Stimulated activated CD4-positive, alpha-beta T cell treated with anti-CD3 and anti-CD28 coated beads, Interleukin-1b, Interleukin-23, amount 100 ng/mL, for 1 hour (primary cell): ENCODE measurements at places on chromosomes 1 and 21.
A peak's percentile ranks its signal among the peaks of the same experiment; 100 is the strongest.

- peak; percentile 21 for DNase-seq
Measured at GRCh38 chr1:28737307-28738132, 780 bp downstream of the YTHDF2 start.

DNA sequence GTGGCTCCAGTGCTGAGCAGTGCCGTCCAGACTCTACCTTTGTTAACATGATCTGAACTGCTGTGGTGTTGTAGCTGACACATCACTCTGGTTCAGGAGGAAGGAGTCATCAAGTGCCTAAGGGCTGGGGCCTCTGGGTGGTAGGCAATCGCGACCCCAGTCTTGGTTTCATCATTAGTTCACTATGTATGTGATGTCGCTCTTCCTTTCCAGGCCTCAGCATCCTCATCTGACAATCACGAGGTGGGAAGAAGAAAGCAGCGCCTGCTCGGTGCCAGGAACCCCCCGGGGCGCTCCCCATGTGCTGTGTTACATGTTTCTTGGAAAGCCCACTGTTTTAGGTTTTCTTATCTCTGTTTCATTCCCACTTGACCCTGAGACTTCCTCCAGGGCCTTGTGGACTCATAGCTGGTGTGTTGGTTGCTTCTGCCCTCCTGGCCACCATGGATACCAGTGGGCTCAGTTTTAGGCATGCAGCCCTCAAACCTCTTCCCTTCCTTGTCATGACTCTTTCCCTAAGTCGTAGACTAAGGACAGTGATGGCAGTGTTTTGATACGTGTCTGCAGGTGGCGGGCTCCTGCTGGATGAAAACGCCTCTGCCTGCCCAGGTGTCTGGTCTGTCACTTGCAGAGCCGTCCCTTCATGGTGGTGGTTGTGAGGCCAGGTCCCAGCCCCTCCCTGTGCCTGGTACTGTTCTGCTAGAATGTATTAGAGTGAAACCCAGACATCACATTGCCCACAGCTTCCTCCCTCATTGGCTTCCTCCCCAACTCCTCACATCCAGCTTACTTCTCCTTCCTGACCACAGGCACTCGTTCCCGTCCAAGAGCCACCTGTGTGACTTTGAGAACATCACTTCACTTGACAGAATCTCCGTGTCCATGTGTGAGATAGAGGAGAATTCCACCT lies 17.2 kb upstream of the FOXO6 start:
- DNase-seq: no peak

GRCh38 chr1:21906173-21907078 lies 30.7 kb downstream of the HSPG2 start:
- no peak for DNase-seq

GRCh38 chr1:225877580-225877979 lies 4.6 kb downstream of the TMEM63A start:
- DNase-seq: no peak

GRCh38 chr1:47795102-47795501 lies 202.1 kb downstream of the TRABD2B start:
- no peak for DNase-seq

- DNase-seq: no peak
Measured at GRCh38 chr1:175067362-175068106, at the start of gene TNN. Gene TNN (plus strand): TSS chr1:175067833. CDS start chr1:175077419, 9,586 bp downstream.

- DNase-seq: no peak
Measured at GRCh38 chr1:39788426-39788757, 273 bp downstream of the BMP8B start.

DNA sequence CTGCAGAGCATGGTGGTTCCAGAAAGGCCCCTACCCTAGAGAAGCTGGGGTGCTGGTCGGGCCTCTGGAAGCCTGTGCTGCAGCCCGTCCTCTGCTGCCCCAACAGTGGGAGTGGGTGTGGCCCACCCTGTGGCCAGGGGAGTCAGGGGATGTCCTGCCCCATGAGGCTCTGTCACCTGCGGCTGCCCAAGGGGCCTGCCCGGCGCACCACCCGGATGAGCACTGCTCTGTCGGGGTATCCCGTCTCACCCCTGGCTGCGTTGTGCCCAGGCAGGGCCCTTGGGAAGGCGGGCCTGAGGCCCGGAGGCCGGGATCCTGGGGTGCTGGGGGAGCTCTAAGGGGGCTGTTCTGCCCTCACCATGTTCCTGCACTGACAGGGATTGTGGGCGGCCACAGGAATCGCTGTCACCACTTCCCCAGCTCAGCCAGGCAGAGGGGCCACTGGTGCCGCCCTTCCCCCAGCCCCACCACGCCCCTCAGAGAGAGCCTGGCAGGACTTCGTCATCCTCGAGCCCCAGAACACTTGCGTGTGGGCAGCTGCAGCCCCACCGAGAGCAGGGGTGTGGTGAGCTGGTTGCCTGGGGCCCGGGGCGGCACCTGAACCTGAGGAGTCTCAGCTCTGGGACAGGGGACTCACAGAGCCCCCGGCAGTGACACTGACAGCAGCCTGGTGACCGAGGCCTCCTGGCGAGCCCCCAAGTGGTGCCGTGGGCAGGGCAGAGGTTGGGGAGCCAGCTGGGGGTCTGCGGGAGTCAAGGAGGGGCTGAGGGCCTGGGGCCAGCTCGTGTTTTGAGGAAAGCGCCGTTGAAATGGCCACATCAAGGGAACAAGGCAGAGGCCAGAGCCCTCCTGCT lies 20.2 kb downstream of the PANK4 start:
- DNase-seq: no peak

- DNase-seq: no peak
Measured at GRCh38 chr1:44860891-44861425, 17.9 kb upstream of the PTCH2 start.

- DNase-seq: no peak
Measured at GRCh38 chr1:221743416-221744208, 1.7 kb upstream of the DUSP10 start.

DNA sequence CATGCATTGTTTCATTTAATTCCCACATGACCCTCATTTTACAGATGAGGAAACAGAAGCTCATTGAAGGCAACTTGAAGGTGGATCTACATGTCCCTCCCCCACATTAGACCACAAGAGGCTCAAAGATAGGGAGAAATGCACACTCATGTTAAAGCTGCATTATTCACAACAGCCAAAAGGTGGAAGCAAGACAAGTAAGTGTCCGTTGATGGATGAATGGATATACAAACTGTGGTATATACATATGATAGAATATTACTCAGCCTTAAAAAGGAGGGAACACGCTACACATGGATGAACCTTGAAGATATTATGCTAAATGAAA lies 149.7 kb upstream of the JUN start:
- no peak for DNase-seq

DNA sequence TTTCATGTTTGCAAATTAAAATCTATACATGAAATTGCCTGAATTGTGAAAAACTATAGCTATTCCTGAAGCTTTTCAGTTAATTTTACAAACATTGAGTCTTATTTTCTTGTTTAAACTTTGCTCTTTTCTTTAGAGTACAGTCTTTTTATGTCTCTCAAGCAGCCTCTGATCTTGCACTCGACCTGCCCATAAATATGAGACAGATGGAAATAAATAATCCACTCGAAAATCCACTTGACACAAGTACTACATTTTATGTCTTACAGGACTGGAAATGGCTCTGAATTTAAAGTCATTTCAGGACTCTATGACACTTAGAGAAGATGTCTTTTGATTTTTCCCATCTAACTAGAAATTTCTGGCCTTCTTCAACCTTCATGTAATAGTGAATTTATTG lies 283.8 kb downstream of the USP25 start:
- DNase-seq: no peak

DNA sequence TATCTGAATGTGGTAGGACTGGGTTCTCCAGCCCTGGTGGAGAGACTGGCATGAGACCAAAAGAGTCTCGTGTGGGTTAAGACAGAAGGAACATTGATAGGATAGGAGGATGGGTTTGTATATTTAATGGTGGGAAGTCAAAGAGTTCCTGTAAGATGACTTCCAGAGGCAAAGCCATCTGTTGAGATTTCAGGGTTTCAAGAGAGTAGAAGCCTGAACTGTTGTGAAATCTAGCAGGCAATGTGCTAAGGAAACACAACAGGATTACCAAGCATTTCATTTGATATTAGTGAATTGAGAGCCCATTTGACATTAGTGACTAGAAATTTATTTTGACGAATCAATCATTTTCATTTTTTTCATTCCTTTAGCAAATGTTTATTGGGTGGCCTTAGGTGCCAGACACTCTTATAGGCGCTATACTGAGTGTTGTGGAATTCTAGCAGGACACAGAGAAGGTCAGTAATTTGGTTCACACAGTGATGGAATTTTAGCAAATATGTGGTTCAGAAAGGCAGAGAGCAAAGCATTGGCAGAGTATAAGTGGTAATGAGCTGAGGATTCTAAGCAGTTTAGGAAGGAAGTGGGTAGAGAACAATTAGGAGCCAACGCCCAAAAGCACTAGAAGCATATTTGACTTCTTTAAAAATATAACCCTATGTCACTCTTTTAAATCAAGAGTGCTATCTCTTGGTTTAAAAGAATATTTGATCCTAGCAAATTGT lies 149.3 kb downstream of the AK5 start:
- no peak for DNase-seq

DNA sequence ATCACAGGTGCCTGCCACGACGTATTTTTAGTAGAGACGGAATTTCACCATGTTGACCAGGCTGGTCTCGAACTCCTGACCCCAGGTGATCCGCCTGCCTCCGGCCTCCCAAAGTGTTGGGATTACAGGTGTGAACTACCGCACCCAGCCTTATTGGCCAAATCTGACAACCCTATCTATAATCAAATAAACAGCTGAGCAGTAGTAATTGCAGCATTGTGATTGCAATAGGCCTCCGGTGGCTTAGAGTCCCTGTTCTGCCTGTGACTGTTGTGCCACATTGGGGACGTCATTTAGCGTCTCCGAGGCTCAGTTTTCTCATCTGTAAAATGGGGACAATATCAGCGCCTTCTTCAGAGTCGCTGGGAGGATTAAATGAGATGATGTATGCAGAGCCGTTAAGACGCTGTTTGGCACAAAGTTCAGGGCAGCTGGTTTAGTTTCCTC lies 569 bp upstream of the CAPN2 start:
- DNase-seq: no peak

GRCh38 chr1:171142416-171143385 lies 42.4 kb upstream of the FMO2 start:
- DNase-seq: no peak

GRCh38 chr1:42037161-42037560 lies 116.0 kb upstream of the GUCA2B start:
- DNase-seq: no peak

DNA sequence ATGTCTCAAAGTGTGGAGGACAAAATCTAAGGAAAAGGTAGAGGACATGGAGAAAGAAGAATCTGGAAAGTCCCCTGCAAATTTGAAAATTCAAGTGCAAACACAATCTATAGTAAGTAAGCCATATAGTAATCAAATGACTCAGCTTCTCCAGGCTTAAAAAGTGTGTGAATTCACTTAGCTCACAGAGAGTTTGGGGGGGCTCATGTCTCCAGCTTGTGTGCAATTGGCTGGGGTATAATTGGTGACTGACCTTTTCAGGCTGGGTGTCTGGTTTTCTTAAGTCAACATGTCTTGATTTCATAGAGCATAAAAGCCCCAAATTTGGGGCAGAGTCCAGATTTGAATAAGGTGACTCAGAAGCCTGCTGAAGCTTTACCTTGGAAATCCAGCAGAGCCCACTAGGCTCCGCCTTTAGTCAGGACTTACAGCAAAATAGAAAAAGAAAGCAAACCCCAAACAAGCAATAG lies 8.6 kb downstream of the CLDN14 start:
- no peak for DNase-seq

- DNase-seq: no peak
Measured at GRCh38 chr21:15935530-15935929, 205.7 kb downstream of the USP25 start.

- no peak for DNase-seq
Measured at GRCh38 chr1:38273196-38273804, 226.7 kb upstream of the POU3F1 start.

DNA sequence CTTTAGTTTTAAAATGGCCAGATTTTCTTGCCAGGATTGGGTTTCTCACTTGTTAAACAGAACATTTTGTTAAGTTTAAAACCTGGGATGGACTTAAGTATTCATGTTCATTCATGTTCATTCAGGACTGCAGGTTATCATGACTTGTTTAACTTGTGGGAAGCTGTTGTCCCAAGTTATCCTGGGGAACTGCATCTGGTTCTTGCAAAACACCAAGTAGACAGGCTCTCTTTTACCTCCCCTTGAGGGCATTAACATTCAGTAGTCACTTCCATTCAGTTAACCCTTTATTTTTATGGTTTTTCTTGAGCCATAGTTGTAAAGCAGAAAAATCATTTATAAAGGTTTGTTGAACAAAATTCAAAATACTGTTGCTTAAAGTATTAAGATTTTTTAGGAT lies 8.1 kb downstream of the SOD1 start:
- no peak for DNase-seq

DNA sequence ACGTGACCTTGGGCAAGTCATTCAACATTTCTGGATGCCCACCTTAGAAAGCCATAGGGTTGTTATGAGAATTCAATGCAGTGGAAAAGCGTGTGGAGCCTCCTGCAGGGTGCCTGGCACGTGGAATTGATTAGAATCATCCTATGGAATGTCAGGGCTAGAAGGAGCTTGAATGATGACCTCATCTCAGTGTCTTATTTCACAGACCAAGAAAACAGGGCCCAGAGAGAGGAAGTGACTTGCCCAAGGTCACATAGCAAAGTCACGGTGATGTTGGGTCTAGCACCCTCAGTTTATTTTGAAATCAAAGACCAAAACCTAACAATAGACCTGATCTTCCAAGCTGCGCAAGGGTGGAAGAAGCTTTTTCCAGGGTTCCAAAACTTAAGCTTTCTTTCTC lies 6.0 kb downstream of the TRABD2B start:
- no peak for DNase-seq

DNA sequence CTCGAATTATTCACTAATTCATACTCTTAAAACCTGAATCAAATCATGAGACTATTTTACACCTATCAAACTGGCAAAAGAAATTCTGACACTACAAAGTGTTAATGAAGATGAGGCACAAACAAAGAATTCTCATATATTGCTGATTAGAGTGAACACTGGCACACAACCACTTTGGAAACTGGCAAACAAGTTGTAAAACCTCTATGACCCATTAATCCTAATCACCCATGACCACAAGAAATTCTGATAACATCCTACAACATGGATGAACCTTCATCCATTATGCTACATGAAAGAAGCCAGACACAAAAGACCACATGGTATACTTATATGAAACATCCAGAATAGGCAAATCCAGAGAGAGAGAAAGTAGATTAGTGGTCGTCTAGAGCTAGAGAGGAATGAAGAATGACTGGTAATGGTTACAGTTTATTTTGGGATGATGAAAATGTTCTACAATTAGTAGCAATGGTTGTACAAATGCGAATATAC lies 8.5 kb downstream of the GPBP1L1 start:
- DNase-seq: no peak

DNA sequence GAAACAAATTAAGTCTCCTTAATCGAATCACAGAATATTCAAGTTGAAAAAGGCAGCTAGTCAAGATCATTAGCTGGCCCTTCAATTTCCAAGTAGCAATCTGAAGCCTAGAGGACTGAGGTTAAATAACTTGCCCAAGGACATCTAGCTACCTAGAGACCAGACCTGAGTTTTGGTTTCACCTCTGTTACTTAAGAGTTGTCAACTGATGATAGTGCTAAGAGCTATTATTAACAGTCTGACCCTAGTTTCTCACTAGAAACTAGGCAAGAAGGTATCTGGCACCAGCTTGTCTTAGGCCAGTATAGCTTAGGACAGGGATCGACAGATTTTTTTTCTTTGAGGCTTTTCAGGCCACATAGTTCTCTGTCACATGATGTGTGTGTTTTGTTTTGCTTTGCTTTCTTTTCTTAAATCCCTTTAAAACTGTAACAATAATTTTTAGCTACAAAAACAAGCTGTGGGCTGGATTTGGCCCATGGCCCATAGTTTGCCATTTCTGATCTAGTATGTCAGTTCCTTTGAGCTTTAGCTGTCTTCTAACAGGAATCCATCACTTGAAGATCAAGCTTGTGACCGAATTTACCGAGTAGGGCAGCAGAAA lies 23.2 kb downstream of the TRIM45 start:
- DNase-seq: no peak
